GM23338 (cell line): ENCODE measurements at places on chromosomes 11 and 22. TPM values are rescaled to one million over a fixed set of nuclear protein-coding genes. Genes with fewer than 3 reads are reported as not detected.

Gene OR5B21
- not detected in 2 replicates for polyA plus RNA-seq

Gene MPZL2
- polyA plus RNA-seq: 2.1 and 2.6 TPM in 2 replicates

Gene H19
- 0.86 and 1.2 TPM in 2 replicates for polyA plus RNA-seq

Gene P4HA3
- 0.08 TPM in 1 of 2 replicates, not detected in the other for polyA plus RNA-seq

Gene MRE11
- polyA plus RNA-seq: 17.3 and 23.3 TPM in 2 replicates

Gene CNTF
- 0.24 and 0.26 TPM in 2 replicates for polyA plus RNA-seq

Gene SPTY2D1
- polyA plus RNA-seq: 5.4 and 5.9 TPM in 2 replicates

Gene CARD18
- not detected in 2 replicates for polyA plus RNA-seq

Gene OR6A2
- polyA plus RNA-seq: 0.06 and 0.07 TPM in 2 replicates

Gene ANGPTL5
- polyA plus RNA-seq: not detected in 2 replicates

Gene CFAP68
- 52.8 and 55.8 TPM in 2 replicates for polyA plus RNA-seq

Gene THRSP
- not detected in 2 replicates for polyA plus RNA-seq

Gene TMEM191B
- 5.3 and 8.3 TPM in 2 replicates for polyA plus RNA-seq

Gene TSSK2
- not detected in 2 replicates for polyA plus RNA-seq

Gene SERHL2
- 2.1 TPM in 2 replicates for polyA plus RNA-seq

Gene IL18
- polyA plus RNA-seq: 1.7 and 1.8 TPM in 2 replicates

Gene EI24
- polyA plus RNA-seq: 132 and 135 TPM in 2 replicates

Gene PHETA2
- 3.8 and 4.5 TPM in 2 replicates for polyA plus RNA-seq

Gene FOLR1
- polyA plus RNA-seq: 0.42 and 0.68 TPM in 2 replicates

Gene PTPRCAP
- 2.7 and 3.3 TPM in 2 replicates for polyA plus RNA-seq

Gene PRG3
- polyA plus RNA-seq: not detected in 2 replicates

Gene RGL4
- polyA plus RNA-seq: 0.07 and 0.16 TPM in 2 replicates

Gene TRIM66
- 1.0 and 1.1 TPM in 2 replicates for polyA plus RNA-seq

Gene KIRREL3
- polyA plus RNA-seq: 0.13 and 0.30 TPM in 2 replicates

Gene GGTLC2
- polyA plus RNA-seq: not detected in 2 replicates

Gene OR5B17
- not detected in 2 replicates for polyA plus RNA-seq

Gene KIAA0930
- 15.0 and 19.1 TPM in 2 replicates for polyA plus RNA-seq

Gene SYT7
- 1.6 and 1.8 TPM in 2 replicates for polyA plus RNA-seq

Gene SLC25A18
- polyA plus RNA-seq: 0.57 and 1.2 TPM in 2 replicates

Gene RAG1
- polyA plus RNA-seq: 0.26 and 0.89 TPM in 2 replicates

Gene CSF2RB
- not detected in 2 replicates for polyA plus RNA-seq

Gene PNPLA5
- polyA plus RNA-seq: 2.0 and 2.3 TPM in 2 replicates

Gene HORMAD2
- polyA plus RNA-seq: 0.37 and 0.40 TPM in 2 replicates

Gene ELF5
- polyA plus RNA-seq: not detected in 2 replicates

Gene GAL
- polyA plus RNA-seq: 691 and 693 TPM in 2 replicates

Gene CDHR5
- not detected in 2 replicates for polyA plus RNA-seq

Gene BIRC3
- polyA plus RNA-seq: 0.42 TPM in 1 of 2 replicates, not detected in the other

Gene C11orf65
- polyA plus RNA-seq: 0.64 and 1.7 TPM in 2 replicates

Gene UBQLNL
- polyA plus RNA-seq: 0.09 TPM in 1 of 2 replicates, not detected in the other

Gene LRRC56
- 0.52 and 0.73 TPM in 2 replicates for polyA plus RNA-seq

Gene SLC22A25
- not detected in 2 replicates for polyA plus RNA-seq

Gene DERL3
- 16.6 and 19.5 TPM in 2 replicates for polyA plus RNA-seq
